ENCODE measurements at places on chromosomes 7 and 10.

GRCh38 chr10:82980321-82980720 lies 1105.3 kb downstream of the NRG3 start:
- DNase-seq, result no peak

DNA sequence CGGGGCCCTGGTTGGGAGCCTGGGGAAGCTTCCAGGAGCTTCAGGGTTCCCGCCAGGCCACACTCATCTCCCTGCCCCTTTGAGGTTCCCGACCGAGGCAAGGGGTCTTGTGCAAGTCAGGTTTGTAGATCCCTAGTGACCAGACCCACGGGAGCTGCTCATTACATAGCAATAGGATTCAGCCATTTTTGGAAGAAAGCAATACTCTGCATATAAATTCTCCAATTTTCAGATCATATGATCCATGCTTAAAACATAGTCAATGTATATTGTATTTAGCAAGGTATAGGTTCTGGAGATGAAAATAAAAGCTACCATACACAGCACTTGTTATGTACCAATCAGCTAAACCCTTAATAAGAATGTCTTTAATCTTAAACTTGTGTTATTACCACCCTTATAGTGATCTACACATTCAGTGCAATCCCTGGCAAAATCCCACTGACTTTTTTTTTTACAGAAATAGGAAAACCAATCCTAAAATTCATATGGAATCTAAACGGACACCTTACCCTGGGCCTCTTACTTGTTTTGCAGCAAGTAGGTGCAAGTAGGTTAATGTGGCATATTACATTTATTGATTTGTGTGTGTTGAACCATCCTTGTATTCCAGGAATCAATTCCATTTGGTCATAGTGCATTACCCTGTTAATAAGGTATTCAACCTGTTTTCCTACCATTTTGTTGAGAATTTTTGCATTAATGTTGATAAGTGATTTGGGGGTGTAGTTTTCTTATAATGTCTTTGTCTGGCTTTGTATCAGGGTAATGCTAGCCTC lies 13.8 kb upstream of the FKBP9 start:
- DNase-seq, result no peak

DNA sequence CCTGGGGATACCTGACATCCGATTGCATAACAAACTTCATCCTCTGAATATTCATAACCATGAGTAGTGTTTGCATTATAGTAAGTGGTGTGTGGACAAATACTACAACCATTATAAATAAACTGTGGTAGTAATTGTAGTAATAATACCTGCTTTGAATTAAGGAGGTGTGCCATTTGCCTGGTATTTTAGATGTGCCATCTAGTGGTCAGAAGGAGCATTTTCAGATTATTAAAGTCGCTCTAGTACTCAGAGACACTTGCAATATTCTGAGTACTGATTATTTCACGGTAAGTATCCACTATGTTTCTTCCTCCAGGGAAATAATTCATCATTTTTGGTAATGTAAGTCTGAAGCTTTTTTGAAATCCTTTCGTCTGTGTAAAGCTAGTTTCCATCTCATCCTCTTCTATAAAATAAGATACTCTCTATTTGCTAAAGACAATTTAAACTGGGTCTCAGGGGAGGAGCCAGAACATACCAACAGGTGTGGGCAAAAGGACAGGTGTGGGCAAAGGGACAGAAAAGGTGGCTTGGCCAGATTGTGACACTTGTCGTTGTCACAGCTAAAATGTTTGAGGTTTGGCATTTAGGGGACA lies 115.3 kb upstream of the WDR11 start:
- DNase-seq, result peak; percentile 48

GRCh38 chr10:66405566-66405965 lies 520.3 kb upstream of the LRRTM3 start:
- DNase-seq, result no peak

- no peak for DNase-seq
Observed at GRCh38 chr10:130555411-130555750, 419.2 kb downstream of the GLRX3 start.

- peak; percentile 93 for DNase-seq
Observed at GRCh38 chr7:116030651-116031276, at the start of gene TFEC. TSS of gene TFEC (minus strand) at chr7:116030763. CDS start at chr7:115984441, 46,322 bp downstream.

DNA sequence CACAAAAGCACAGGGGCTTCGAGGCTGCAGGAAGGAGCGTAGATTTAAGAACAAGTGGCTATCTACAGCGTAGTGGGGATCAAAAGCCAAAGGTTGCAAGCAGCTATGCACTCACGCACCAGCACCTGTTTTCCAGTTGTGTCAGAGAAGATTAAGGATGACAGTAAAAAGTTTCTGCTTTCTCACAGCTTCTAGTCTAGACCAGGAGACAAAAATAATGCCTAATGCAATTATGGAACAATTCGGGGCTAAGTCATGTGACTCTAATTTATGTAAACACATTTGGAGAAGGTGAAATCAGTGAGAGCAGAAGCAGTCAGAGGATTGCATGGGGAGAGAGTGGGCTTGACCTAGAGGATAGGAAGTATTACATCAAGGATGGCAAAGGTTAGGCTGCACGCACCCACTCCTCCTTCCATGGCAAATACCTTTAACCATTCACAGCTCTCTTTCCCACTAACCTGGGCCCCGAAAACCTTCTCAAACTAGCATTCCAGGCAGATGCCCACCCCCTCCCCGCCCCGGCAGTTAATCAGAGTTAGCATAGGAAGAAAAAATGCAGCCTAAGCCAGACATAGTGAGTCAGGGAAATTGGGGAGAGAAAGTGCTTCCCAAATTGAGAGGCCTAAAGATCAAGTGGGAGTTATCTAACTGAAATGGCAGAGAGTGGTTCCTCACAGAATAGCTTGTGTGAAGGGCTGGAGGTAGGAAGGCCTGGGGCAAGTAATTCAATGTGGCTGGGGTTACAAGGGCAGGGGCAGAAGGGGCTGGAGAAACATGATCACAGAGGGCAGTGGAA lies 48.2 kb upstream of the GPAM start:
- no peak for DNase-seq

- DNase-seq, result no peak
Observed at GRCh38 chr10:111125102-111125501, 48.3 kb downstream of the ADRA2A start.

GRCh38 chr7:31885171-31885570 lies 185.0 kb downstream of the PDE1C start:
- peak; percentile 34 for DNase-seq

- peak; percentile 46 for DNase-seq
Observed at GRCh38 chr7:38222481-38223096, 44.5 kb downstream of the STARD3NL start.

All from inflammatory macrophage treated with lipopolysaccharide for 4 hours (primary cell).